ENCODE measurements at places on chromosomes 13 and 19. TPM values are rescaled to one million over a fixed set of nuclear protein-coding genes. Genes with fewer than 3 reads are reported as not detected.

DNA sequence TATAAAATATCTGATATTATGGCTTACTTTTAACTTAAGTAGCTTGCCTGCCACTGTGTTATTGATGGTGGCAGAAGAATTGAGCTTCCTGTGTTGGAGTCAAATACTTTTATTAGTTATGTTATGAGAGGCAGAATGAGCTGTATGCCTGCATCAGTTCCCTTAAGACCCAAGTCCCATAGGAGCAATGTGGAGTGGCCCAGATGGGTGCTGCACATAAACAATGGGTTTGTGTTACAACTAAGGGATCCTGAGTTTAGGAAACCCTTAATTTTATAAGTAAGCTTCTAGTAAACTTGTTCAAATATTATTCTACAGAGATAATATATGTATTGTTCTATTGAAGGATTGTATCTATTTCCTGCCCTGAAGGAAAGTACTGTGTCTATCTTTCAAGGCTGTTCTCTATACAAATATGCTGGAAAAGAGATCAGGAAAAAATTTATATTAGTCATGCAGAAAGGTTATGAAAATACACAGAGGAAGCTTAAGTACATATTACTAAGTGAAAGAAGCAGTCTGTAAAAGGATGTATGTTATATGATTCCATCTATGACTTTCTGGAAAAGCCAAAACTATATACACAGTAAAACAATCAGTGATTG, 2018.0 kb upstream of the PCDH20 start:
- no peak for DNase-seq

Gene MYPOP
- 3.1 TPM for polyA plus RNA-seq

GRCh38 chr13:50126263-50126992, 111.2 kb downstream of the KCNRG start:
- peak; percentile 56 for DNase-seq

GRCh38 chr19:41624515-41624914, 2.4 kb downstream of the CEACAM4 start:
- DNase-seq: no peak

Gene ZNF223
- 15.5 TPM for polyA plus RNA-seq

Gene MAP4K1
- 2.5 TPM for polyA plus RNA-seq

DNA sequence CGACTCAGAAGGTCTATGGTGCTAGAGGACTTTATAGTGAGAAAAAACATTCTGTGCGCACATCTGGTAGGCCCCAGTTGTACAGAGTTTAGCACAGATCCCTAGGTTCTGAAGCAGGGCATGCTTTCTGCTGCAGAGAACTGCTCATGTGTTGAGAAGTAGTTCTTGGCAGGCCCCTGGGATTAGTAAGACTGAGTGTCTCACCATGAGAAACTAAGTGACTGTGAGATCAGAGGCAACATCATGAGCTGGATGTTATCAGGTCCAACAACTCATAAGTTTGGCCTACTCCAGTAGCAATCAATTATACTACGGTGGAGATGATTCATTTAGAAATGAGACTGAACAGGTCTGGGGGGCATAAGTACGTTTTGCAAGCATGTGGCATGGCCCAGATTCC, 507.4 kb upstream of the KLF12 start:
- no peak for DNase-seq

DNA sequence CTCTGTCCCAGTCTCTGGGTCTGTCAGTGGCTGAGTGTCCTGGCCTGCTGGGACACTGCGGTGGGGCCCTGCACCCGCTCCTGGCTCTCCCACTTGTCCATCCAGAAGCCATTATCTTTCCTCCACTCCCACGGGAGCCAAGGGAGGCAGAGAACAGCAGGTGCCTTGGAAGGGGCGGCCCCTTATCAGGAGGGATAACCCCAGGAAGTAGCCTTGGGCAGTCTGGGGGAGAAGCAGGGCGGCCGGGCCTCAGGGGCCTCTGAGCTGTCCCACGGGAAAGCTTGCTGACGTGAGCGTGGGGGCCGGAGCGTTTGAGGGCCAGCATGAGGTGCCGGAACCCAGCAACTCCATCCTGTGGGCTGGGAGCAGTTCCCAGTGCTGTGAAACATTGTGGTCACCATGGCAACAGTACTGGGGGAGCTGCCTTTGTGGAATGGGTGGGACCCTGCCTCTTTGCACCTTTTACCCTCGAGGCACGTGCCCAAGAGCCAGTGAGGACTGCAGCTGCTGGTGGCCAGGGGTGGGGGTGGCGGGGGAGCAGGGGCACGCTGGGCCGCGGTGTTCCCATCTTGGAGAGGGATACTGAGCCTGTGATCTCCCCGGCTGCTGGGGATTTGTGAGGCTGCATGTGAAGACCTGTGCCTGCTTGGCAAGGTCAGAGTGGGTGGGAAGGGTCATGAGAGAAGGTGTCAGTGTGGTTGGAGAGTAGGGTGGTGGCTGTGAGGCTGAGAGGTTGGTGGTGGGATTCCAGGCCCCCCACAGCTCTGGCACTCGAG, 20.9 kb downstream of the KLHL26 start:
- no peak for DNase-seq

Gene ZNF844
- polyA plus RNA-seq: 34.0 TPM

DNA sequence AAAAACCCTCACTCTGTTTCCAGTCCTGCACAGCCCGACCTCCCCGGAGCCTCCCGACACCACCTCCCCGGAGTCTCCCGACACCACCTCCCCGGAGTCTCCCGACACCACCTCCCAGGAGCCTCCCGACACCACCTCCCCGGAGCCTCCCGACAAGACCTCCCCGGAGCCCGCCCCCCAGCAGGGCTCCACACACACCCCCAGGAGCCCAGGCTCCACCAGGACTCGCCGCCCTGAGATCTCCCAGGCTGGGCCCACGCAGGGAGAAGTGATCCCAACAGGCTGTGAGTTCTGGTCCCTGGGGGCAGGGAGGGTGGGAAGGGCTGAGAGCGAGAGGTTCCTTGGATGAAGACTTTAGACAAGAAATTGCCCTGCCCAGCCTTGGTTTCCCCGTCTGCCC, 5.4 kb downstream of the MADCAM1 start:
- no peak for DNase-seq

GRCh38 chr19:3100331-3100730, 6.2 kb downstream of the GNA11 start:
- no peak for DNase-seq

- DNase-seq: no peak
Measured at GRCh38 chr13:27321468-27322431, 51.1 kb downstream of the RASL11A start.

DNA sequence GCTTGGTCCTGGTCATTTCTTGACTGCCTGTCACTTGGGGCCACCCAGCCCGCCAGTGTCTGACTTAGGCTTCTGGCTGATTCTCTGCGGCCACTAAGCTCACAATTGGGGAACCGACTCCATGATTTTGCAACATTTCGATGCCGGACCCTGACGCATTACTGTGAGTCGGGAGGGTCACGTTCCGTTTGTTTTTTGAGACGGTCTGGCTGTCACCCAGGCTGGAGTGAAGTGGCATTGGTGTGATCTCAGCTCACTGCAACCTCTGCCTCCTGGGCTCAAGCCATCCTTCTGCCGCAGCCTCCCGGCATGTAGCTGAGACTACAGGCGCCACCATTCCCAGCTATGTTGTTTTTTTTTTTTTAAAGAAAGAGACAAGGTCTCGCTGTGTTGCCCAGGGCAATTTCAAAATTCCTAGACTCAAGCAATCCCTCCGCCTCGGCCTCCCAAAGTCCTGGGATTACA, 3.2 kb upstream of the ADAT3 start:
- no peak for DNase-seq

GRCh38 chr13:57673197-57673596, 41.7 kb downstream of the PCDH17 start:
- no peak for DNase-seq

Measured in right renal cortex interstitium (tissue), 3 donors.